ENCODE measurements at places on chromosomes 5 and 9.

- DNase-seq, result no peak
Observed at GRCh38 chr9:107542411-107543157, 53.0 kb upstream of the KLF4 start.

DNA sequence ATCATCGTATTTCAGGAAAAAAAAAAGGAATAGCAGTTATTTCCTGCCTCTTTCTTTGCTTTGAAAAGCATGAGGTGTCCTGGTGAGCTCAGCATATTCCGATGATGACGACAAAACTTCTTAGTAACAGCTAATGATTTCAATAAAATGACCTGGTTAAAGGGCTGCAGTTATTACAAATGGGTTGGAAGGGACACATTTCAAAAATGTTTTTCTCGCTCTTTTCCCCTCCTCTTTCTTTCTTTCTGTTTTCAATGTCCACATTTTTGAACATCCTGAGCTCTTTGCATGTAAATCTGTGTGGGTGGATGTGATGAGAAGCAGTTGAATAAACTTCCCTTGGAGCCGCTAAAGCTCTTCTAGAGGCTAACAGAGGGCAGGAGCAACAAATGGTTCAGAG, 186.8 kb upstream of the SLC27A6 start:
- no peak for DNase-seq

GRCh38 chr5:151497391-151498002, 50.1 kb downstream of the SLC36A1 start:
- DNase-seq, result no peak

DNA sequence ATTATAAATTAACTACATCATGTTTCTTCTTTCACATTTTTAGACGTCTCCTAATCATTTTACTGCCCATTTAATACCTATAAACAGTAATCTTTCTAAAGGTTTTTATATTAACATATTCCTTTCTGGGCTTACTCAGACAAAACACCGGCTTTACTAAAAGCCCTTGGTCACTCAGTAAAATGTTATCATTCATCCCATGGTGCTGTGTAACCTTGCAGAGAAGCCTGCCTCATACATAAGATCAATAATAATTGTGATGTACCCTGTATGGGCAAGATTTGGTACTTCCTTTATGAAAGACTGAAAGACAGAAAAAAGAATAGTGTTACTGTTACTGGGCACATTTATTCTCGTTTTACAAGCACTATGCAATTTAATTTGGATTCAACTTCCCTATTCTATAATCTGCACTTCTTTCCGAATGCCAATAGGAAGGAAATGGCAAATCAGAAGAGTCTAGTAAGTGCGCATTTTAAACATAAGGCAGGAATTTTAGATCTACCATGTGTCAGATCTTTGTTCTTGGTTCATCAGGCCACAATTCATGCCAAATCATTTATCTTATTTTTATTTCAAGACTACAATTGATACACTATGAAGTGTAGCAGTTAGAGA, 522.2 kb downstream of the CSNK1G3 start:
- DNase-seq, result no peak

- no peak for DNase-seq
Observed at GRCh38 chr5:93163010-93163663, 417.9 kb downstream of the NR2F1-AS1 start.

GRCh38 chr5:66793049-66793448, 196.9 kb downstream of the MAST4 start:
- no peak for DNase-seq

DNA sequence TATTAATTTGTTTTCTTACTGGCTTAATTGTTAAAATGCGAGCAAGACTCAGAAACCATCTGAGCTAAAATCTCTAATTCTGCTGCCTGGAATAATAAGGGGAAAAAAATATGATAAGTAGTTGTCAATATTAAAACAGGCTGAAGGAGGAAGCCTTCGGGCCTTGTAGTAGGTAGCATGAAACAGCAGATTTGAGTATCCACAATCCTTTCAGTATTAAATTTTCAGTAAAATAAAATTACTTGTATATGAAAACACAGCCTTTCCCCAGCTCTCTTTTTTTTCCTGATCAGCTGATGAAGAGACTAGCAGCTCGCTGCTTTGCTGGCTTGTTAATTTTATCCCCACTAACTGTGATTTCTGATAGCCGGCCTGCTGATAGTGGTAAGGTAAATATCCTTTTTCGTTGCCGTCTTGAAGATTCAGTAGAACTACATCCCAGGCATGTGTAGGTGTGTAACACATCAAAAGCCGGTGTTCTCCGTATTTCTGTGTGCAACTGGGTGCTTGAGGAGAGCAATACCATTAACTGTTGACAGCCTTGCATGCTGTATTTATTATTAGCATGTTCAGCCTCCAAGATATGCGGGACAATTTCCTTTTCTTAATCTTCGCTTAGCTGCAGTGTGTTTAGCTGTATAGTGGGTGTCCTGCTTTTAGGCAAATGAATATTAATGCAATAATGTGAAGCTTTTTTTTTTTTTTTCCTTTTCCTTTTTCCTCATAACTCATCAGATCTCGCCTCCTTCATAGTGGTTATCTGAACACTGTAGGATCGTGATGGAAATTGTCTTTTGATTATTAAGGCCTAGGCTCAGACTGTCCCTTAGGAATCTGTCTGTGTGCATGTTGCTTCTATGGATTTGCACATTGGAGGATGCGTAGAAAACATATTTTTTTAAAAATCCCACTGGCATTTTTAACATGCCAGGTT, 144.6 kb downstream of the SMARCA2 start:
- DNase-seq, result peak; percentile 6

GRCh38 chr9:107153336-107153735, 129.7 kb upstream of the RAD23B start:
- DNase-seq, result no peak

DNA sequence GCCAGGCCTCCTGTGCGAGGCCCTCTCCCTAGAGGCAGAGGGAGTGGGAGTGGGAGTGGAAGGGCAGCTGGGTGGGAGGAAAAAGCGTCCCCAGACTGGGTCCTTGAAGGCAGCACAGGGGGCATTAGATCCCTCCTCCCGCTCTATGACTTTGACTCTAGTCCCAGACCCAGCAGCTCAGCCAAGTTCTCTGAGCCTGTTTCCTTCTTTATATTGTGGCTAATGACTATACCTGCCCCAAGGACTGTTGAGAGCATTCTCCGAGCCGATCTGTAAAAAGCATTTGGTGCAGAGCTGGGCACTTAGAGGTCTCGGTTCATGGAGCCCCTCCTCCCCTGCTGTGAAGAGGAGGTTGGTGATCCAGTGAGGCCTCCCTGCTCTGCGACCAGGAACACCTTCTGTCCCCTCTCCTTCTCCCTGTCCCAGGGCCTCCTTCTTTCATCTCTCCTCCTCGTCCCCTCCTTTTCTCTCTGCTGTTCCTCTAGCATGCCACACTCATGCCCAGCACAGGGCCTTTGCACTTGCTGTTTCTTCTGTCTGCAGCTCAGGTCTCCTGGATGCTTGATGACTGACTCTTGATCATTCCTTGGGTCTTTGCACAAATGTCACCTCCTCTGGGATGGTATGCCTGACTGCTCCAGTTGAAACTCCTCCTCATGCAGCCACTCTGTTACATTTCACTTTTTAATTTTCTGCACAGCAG, 23.4 kb upstream of the PSD2 start:
- DNase-seq, result no peak

- no peak for DNase-seq
Observed at GRCh38 chr9:136347472-136348256, 15.9 kb downstream of the DNLZ start.

GRCh38 chr9:6484210-6484609, 71.2 kb downstream of the UHRF2 start:
- no peak for DNase-seq

DNA sequence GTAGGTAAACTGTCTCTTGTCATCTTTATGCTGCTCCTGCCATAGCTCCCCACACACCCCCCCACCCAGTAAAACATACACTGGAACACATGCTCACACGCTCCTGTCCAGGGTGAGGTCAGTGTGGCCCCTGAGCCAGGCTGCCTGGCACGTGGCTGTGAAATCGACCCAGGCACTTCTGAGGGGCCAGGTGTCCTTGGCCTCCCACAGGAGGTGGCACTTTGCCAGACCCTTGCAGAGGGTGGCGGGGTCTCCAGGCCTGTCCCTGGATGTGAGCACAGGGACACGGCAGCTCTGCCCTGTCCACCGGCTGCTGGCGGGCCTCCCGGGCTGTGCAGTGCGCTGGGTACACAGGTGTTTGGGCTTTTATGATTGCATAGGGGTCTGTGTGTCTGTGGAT, 10.0 kb upstream of the CRB2 start:
- DNase-seq, result no peak

DNA sequence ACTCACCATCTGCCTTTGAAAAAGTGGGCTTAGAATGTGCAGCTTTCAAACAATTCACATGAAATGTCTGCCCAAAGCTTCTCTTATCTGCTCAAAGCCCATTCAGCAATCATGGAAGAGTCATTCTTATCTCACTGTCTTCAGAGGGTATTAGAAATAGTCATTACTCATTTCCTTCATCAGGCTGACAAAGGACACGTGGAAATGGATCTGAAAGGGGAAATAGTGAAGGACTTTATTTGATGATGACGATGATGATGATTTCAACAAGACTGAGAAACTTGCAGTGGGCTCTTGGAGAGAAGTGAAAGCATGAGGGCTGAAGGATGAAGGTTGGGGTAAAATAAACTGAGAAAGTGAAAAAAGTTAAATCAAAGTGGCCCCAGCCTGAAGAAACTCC, 194.3 kb downstream of the SMARCA2 start:
- DNase-seq, result no peak

- DNase-seq, result no peak
Observed at GRCh38 chr9:115114546-115114945, 3.4 kb downstream of the TNC start.

DNA sequence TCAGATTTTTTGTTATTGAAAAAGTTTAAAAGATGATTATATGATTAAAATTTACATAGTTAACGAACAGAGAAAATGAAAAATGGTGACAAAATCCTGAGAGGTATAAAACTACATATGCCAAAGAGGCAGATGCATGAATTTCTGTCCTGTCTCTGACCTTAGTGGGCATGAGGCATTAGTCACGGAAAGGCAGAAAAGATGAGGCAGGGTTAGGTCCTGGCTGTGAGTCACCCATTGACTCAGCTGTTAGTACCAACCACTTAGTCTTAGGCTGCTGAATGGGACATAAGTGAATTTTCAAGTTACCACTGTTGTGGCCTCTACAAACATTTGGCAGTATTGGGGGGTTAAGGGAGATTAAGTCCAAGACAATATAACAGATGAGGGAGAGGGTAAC, 33.1 kb downstream of the RASA1 start:
- no peak for DNase-seq

DNA sequence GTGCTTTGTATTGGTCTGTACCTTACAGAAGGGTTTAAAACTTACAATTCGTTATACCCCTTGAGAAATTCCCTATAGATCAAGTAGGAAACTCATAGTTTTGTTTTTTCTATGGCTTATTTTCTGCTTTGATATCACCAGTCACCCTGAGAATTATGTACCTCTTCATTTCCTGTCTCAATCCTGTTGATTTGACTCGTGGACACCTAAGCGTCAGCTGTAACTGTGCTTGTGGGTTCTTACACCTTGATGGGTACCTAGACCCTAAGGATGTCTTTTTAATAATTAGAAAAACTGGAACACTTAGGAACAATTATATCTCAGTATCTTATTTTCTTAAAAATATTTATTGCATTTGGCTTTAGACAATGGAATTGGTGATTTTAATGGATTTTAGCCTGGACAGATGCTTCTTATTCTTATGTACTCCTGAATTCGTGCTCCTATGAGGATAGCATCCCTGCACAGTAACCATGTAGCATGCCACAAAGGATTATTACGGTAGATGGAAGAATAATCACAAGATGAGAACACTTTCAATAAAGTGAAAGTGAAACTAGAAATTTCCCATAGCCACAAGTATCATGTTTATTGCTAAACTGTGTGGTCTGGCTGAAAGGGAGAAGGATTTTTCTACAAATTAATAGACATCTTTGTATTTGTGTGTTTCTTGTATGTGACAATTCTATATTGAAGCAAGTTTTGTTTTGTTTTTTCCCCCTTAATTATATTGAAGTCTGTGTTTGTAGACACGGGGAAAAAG, 1920.3 kb upstream of the WWC1 start:
- no peak for DNase-seq

GRCh38 chr5:133941456-133942196, 26.8 kb downstream of the C5orf15 start:
- DNase-seq, result no peak

GRCh38 chr5:117892360-117892759, 1096.0 kb downstream of the DTWD2 start:
- DNase-seq, result no peak

DNA sequence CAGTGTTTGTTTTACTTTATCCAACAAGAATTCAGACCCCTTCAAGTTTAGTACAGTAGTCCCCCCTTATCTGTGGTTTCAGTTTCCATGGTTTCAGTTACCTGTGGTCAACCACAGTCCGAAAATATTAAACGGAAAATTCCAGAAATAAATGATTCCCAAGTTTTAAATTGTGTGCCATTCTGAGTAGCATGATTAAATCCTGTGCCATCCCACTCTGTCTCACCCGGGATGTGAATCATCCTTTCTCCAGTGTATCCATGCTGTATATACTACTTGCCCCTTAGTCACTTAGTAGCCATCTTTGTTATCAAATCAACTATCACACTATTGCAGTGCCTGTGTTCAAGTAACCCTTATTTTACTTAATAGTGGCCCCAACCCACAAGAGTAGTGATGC, 153.8 kb upstream of the RASA1 start:
- DNase-seq, result no peak

- no peak for DNase-seq
Observed at GRCh38 chr5:138980441-138980840, 105.3 kb upstream of the LRRTM2 start.

GRCh38 chr5:40781843-40782409, 16.2 kb downstream of the PRKAA1 start:
- no peak for DNase-seq

GRCh38 chr9:88310310-88310980, 77.8 kb upstream of the SPIN1 start:
- DNase-seq, result no peak

GRCh38 chr9:104776797-104777196, 12.9 kb downstream of the NIPSNAP3B start:
- no peak for DNase-seq

- no peak for DNase-seq
Observed at GRCh38 chr9:124342776-124343485, 72.3 kb downstream of the PSMB7 start.

- DNase-seq, result no peak
Observed at GRCh38 chr9:33315371-33315770, 25.1 kb downstream of the NFX1 start.

DNA sequence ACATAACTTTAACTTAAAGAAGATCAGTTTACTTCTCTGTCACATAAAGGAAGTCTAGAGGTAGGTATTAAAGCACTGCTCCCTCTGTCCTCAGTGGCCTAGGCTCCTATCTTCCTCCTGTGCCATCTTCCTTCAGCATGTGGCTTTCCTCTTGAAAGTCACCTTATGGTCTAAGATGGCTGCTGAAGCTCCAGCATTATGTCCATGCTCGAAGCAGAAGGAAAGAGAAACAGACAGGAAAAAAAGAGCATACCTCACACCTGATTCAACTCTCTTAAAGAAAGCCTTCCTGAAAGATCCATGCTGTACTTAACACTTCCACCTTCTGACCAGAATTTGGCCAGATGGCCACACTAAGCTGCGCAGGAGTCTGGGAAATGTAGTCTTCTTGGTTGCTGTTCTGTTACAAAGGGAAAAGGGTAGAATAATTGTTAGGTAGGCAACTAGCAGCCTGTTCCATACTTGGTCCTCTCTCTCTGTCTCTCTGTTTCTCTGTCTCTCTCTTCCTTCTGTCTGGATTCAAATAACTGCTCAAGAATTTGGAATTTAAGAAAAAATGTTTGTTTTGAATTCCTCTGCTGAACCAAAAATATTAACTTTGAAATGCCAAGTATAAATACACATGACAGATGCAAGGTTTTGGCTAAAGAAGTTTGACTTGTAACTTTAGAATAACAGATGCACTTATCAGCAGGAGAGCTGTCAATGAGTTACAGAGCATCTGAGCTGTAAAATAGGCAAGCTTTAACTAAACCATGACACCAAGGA, 16.0 kb downstream of the TMEM174 start:
- DNase-seq, result no peak

Measured in CD4-positive, alpha-beta T cell treated with Interleukin-12 subunit alpha and Interleukin-12 subunit beta, for 1 hour (primary cell).